Memory B cell (primary cell): ENCODE measurements at places on chromosomes 11 and 22.

GRCh38 chr11:64372802-64373597 is 14.0 kb downstream of the RPS6KA4 start:
- DNase-seq, result no peak

DNA sequence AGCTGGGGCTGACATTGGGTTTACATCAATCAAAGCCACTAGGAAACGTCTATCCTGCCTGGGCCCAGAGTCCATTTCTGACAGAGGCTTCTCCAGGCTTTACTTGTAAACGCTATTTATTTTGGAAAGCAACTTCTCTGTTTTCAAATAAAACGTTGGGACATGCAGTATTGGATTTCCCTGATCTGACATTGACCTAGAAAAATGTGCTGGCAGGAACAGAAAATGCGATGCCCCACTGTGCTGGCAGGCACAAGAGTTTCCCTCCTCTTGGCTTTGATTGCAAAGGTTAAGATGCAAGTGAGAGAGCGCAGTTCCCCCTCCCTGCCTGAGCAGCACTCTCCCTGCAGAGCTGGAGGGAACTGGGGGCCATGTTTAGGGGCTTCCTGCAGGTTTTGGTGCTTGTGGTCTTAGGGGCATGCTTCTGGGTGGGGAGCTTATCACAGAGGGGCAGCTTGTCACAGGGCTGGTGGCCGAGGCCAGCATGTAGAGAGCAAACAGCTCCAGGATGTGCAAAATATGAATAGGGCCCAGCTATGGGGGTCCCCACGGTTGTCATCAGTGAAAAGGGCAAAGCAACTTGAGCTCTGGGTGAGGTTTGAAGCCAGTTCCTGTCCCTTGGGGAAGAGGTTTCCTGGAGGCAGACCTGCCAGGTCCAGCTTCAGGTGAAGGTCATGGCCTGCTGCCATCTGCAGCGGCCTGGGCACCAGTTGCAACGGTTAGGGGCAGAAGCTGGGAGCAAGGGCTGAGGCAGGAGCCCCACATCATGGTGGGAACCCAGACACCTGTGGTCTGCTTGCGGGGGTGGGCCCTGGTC is 42.3 kb upstream of the DKK3 start:
- no peak for DNase-seq

DNA sequence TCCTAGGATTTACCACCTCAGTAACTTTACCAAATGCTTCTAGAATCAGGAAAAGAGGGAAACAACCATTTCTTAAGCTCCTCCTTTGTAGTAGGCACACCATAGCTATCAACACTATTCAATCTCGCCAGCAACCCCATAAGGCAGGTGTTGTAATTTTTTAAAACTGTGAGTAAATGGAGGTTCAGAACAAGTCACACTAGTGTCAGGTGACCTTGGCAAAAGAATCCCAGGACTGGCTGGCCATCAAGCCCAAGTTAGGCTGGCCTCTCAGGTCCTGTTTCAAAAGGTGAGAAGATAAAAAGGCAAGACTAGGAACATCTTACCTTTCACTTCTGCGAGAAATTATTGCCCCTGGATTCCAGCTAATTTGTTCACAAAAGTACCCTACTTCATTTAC is 713 bp downstream of the TOP3B start:
- DNase-seq, result no peak

GRCh38 chr11:92393218-92393617 is 168.6 kb downstream of the FAT3 start:
- DNase-seq, result no peak

DNA sequence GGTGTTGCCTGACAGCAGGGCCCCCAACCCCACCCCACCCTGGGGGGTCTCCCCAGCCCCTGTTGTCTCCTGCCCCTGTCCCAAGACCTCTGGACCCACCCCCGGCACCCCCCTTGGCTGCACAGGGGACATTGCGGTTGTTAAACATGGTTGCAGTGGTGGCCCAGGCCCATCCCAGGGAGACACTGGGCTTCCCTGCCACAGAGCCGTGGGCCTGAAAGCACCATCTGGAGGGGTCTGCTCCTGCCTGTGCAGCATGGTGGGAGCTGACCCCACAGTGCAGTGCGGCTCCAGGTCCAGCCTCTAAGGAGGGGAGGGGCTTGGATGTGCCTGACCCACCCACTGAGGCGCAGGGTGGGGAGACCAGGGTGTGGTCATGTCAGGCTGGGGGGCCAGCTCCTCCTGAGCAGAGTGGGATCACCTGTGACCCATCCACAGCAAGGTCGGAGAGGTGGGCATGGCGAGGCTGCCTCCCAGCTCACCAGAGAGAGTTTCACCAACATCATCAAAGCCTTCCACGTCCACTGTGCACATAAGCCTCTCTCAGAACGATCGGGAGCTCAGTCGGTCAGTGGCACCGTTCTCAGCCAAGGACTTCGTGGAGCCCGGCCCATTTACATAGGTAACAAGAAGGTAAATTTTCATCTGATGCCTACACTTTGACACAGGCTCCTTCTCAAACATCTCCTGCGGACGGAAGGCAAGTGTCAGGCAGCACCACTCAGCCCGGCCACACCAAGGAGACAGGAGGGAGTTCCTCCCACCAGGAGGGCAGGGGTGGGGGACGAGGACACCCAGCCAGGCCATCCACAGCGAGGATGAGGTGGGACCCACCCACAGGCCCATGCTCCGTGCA is 201.1 kb downstream of the BRD1 start:
- no peak for DNase-seq

GRCh38 chr11:77126156-77126775 is 1.8 kb upstream of the MYO7A start:
- DNase-seq, result no peak

DNA sequence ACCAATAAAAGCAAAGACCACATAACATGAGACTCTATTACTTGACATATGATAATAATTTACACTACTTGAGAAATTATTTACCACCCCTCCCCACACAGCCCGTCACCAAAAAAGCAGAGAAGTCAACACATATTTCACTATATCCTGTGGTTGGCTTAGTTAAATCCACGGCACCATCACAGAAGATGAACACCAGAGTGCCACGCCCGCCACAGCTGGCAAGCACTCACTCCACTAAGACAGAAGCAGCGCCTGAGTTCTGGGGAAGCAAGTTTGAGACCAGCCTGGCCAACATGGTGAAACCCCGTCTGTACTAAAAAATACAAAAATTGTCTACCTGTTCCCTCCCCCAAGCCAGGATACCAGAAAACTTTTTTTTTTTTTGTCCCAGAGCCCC is 53.1 kb downstream of the PACSIN2 start:
- no peak for DNase-seq

GRCh38 chr11:43947003-43947500 is 4.6 kb downstream of the C11orf96 start:
- DNase-seq, result no peak

- DNase-seq, result no peak
Measured at GRCh38 chr11:47267876-47268275, 2.1 kb upstream of the MADD start.

DNA sequence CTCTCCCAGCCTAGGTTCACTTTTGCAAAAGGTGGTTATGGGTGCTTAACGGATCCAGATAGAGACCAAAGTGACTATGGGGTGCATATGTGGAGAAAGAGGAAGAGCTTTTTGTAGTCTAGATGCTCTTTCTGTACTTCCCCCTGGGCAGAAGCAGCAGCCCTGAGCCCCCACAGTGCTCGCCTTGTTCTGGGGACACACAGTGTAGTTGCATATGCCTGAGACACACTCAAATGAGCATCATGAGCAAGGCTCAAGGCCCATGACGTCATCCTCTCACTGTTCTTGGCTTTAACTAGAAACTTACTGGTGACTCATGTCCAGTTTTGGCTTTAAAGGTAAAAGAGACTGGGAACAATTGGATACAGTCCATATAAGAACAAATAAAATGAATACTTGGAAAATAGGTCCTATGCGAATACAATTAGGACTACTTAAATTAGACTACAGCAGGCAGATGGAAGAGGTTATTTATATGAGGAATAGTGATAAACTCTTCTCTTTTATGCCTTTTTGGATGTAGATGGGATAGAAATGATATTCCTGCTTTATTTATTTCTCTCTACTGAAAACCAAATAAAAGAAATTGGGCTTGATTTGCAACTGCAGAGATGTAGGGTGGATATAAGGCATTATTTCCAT is 20.1 kb upstream of the PEX26 start:
- DNase-seq, result peak; percentile 82

GRCh38 chr11:15863411-15863810 is 492.9 kb downstream of the SOX6 start:
- DNase-seq, result no peak

- no peak for DNase-seq
Measured at GRCh38 chr11:63535734-63536133, 874 bp upstream of the PLAAT4 start.

- no peak for DNase-seq
Measured at GRCh38 chr11:113779496-113779895, at the start of gene CLDN25. Gene CLDN25 (plus strand): TSS chr11:113779796. CDS start chr11:113779796, 0 bp downstream.

GRCh38 chr11:33437529-33437928 is 180.3 kb downstream of the HIPK3 start:
- no peak for DNase-seq

GRCh38 chr22:29112121-29112520 is 39.3 kb downstream of the KREMEN1 start:
- no peak for DNase-seq

DNA sequence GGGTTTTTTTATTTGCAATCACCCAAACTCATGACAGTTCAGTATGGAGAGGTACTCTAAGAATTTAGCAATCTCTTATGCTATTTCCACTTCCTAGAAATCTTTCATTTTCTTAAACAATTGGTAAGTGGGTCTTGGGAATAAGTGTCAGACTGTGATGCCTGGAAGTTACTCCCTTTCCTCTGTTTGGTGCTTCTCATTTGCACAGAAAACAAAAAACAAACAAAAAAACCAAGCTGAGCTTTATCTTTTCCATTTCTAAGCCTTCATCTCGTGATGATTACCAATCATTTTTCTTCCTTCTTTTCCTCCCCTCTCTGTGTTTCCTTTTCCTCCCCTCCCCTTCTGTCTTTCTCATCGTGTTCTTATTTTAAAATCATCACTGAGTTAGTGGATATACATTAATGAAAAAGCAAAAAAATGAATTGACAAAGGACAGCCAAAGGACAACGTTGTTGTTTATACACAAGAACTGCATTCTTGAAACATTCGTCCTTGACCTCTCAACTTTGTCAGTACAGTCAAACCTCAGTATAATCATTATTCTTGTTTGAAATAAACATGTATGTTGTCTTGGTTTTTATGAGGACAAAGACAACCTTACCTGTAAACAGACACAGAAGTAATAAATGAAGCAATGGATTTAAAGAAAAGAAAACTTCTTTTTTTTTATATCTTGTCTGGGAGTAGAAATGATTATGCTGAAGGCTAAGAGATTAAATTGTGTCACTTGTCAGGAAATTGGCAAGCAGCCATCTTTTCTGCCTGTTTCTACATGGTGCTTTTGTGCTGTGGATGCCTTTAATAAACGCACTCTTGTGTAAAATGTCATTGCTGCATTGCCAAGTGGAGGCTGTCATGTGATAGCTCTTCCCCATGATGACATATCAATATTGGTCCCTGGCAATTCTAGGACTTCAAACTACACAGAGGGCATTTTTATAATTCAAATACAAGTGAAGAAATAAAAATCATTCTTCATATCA is 803.2 kb upstream of the CCDC90B start:
- no peak for DNase-seq

DNA sequence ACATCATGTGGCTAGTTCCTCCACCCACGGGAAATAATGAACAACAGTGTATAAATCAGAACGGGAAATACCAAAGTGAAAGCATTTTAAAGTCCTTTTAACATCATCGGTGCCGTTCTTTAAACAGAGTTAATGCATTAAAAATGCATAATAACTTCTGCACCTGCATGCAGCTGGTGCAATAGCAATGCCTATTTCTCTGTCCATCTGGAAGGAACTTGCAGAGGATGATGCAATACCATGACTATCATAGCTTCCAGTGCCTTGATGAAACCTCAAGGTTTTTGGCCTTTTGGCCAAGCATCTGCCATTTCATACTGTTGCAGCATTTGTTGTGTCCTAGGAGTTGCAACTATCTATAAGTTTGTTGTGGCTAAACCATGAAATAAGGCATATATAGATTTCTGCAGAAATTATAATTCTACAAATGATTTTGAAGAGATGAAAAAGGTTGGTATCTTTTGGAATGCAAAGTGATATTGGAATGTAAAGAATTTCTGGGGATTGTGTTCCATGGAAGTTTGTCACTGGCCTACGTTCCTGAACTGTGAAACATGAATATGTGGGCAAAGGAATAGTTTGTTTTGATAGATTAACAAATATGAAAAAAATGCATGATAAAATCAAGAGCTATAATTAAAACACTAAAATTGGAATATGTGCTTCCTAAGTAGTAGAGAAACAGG is 9.8 kb upstream of the EIF3F start:
- DNase-seq, result no peak

- peak; percentile 100 for DNase-seq
Measured at GRCh38 chr11:65110354-65110861, 1.3 kb upstream of the TM7SF2 start.

DNA sequence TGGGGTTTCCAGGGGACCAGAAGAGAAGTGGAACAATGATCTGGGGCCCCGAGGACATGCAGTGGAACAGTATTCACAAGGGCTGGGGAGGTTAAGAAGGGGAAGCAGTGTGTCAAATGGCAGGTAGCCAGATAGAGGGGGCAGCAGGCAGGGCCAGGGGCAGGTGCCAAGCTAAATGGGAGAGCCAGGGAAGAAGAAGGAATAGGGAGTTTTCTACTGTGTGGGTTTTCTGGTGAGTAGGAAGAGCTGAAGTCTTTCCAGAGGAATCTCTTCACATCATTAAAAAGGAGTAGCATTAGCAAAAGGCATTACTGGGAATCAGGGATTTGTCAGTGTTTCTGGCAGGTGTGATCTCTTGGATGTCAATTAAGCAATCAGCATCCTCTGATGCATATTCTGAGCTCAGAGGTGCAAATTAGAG is 55.8 kb downstream of the IRAG1 start:
- no peak for DNase-seq

DNA sequence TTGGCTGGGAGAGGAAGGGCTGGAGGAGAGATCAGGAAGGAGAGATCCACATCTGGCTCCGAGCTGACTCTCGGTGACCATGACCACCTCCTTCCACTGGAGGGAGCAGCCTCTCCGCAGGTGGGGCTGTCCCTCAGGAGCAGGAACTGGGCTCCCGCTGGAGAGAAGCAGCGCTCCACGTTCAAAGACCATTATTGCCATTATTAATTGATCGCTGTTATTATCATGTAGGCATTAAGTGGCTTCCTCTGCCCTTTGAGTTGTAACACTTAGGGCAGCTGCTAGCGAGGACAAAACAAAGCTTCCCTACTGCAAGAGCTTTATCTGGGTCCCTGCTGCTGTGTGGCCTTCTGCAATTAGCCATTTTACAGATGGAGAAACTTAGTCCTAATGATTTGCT is 251.9 kb downstream of the ST3GAL4 start:
- no peak for DNase-seq

GRCh38 chr11:66271816-66272215 is 3.4 kb downstream of the RAB1B start:
- no peak for DNase-seq
